Activated naive CD4-positive, alpha-beta T cell treated with Interleukin-2 at 50 U/mL for 16 hours (primary cell): ENCODE measurements at places on chromosomes 6 and 20.
A peak's percentile ranks its signal among the peaks of the same experiment; 100 is the strongest.

- DNase-seq, result no peak
Observed at GRCh38 chr6:56091159-56091869, 156.1 kb downstream of the COL21A1 start.

DNA sequence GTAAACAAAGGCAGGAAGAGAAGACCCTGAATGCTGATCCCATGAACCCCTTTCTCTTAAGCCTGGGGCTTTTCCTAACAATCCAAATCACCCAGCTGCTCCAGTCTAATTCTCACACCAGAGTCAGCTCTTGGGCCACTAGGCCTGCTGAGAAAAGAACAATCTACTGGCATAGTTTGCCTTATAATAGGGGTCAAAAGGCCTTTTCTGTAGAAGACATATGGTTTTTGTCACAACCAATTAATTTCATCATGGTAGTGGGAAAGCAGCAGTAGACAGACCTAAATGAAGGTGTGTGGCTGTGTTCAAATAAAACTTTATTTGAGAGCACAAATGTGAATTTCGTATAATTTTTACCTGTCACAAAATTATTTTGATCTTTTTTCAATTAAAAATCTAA lies 994.7 kb upstream of the EPHA7 start:
- DNase-seq, result no peak

- no peak for DNase-seq
Observed at GRCh38 chr20:41178495-41178894, 41.2 kb downstream of the PLCG1 start.

- no peak for DNase-seq
Observed at GRCh38 chr6:81768150-81768942, 15.9 kb upstream of the TENT5A start.

- no peak for DNase-seq
Observed at GRCh38 chr20:56689852-56690485, 60.9 kb downstream of the TFAP2C start.

- DNase-seq, result no peak
Observed at GRCh38 chr20:47055699-47056369, 161.2 kb downstream of the EYA2 start.

- DNase-seq, result no peak
Observed at GRCh38 chr20:34951252-34951651, 4.4 kb downstream of the GSS start.

DNA sequence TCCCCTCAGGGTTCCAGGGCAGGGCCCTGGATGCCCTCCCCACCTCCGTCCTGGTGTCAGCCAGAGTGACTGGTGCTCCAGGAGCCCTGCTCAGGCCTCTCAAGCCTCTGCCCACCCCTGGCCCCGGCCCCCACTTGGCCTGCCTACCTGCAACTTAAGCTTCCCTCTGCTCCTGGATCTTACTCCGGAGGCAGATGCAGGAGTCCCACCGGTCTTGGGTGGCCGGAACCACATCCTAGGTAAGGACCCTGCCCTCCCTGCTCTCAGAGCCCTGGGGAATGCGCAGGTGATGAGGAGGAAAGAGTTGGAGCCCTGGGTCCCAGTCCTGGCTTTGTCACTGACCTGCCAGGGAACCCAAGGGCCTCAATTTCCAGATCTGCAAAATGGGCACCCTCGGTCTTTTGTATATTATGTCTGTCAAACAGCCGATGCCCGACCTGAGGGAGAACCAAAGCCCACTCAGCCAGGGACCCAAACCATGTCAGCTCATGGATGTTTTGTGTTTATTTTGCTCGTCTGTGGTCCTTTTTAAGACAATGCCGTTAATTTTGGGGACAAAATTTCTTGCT lies 34.5 kb upstream of the BPIFA2 start:
- DNase-seq, result no peak

- no peak for DNase-seq
Observed at GRCh38 chr6:121376411-121376810, 42.1 kb upstream of the TBC1D32 start.

GRCh38 chr6:56102216-56102615 lies 145.2 kb downstream of the COL21A1 start:
- DNase-seq, result no peak

DNA sequence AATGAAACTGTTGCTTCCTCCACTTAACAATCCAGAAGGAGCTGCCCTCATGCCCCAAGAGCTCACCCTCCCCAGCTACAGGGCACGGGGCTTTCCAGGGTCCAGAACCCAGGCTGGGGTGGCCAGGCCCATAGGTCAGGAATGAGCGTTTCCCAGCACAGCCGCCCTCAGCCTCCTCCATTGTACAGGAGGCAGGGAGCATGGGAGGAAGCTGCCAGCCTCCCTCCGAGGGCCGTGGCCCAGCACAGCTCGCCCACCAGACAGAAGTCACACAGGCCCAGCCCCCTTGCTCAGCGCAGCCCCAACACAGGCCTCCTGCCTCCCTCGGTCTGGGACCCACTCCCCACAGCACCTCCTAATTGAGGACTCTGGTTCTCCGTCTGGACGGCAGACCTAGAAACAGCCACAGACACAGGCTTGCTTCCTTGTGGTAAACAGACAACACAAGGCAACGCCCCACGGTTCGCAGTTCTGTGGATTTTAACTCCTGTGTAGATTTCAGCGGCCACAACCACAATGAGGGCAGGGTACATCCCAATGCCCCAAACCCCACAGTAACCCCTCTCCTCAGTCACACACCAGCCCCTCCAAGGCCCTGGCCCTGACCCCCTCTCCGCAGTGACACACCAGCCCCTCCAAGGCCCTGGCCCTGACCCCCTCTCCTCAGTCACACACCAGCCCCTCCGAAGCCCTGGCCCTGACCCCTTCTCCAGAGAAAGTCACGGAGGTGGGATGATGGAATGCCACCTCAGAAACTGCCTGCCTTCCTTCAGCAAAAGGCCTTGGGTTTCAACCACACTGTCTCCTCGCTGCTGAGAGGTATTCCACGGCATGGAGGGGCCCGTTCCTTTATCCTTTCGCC lies 173.5 kb downstream of the DLL1 start:
- no peak for DNase-seq

- DNase-seq, result peak; percentile 79
Observed at GRCh38 chr6:110875548-110876169, 1.1 kb downstream of the AMD1 start.

- no peak for DNase-seq
Observed at GRCh38 chr6:63371104-63371715, 51.4 kb upstream of the LGSN start.

GRCh38 chr6:139904158-139904533 lies 529.7 kb upstream of the CITED2 start:
- DNase-seq, result no peak

DNA sequence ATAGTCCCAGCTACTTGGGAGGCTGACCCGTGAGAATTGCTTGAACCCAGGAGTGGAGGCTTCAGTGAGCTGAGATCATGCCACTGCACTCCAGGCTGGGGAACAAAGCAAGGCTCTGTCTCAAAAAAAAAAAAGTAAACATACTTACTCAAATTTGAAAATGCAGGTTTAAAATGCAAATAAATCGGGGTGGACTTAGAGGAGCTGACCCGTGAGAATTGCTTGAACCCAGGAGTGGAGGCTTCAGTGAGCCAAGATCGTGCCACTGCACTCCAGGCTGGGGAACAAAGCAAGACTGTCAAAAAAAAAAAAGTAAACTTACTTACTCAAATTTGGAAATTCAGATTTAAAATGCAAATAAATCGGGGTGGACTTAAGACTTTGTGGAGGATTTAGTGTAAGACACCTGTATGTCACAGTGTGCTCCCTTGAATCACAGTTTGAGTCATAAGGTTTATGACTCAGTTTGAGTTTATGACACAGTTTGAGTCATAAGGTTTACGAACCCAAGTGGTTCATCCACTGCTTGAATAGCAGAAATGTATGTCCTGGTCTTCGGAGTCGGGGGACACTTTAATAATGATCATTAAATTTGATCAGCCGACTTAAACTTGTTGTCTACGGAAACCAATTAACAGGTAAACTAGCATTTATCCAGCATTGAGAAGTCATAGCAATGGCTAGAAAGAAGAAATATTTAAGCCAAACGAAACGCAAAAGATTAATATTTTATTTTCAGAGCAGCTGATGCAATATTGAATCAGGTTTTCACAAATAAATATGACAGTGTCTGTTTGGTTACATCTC lies 6.8 kb upstream of the MRPS10 start:
- peak; percentile 13 for DNase-seq

- no peak for DNase-seq
Observed at GRCh38 chr20:61185841-61186601, 66.0 kb upstream of the CDH4 start.

DNA sequence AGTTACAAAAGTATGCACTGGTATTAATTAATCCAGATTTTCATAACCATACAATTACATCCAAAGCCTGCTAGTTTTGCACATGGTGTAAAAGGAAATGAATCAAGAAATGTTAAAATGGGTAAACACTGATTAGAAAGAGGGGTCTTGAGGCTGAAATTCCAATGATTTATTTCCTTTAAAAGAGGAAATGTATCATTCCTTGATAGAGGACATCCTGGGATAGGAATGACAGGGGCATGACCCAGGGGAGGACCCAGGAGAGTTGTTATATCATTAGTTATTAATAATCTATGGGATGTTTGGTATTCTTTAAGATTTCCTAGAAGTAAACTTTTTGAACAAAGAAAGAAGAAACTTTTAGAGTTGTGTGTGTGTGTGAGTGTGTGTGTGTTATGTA lies 18.2 kb downstream of the AK9 start:
- no peak for DNase-seq

DNA sequence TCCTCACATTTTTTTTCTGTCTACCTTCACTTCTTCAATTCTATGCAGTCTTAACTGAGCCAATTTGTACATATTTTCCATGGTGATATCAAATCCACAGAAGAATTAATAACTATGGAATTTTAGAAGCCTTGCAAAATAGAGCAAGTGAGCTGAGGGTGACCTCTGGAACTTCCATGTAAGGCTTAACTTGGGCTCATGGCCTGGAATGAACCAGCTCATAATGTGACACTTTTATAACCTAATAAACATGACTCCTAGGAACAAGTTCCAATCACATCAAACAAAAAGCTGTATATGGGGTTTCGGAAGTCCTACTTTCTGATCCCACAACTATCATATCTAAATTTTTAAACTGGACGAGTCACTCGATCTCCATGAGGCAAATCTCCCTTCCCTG lies 232.4 kb downstream of the FOXA2 start:
- DNase-seq, result no peak

DNA sequence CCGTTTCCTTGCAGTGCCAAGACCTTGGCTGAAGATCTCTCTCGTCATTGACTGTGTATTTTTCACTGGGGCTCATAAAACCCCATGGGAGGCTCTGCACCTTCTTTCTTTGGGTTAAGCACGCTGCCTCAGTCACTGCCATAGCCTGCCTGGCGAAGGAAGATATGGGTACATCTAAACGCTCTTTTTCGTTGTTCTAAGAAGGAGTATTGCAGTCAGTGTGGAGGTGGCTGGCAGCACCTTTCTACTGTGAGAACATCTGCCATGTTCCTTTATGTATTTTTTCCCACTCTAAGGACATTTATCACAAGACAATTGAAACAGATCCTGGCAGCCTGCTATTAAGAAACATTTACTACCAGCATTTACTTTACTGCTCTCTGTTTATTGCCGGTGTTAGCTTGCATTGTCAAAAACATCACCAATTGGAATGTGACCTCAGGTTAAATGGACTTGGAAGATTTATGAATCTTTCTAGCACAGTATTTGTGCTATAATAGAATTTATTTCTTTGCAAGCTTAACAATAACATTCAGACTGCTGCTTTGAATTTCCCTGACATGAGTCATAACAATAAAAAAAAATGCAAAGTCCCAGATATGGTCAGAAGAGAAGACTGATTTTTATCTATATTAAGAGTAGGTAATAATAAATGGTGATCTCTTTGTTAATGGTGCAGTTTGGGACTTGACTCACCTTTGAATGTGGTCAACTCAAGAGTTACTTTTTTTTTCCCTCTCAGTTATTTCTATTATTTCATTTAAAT lies 62.2 kb upstream of the CLDN20 start:
- DNase-seq, result no peak

DNA sequence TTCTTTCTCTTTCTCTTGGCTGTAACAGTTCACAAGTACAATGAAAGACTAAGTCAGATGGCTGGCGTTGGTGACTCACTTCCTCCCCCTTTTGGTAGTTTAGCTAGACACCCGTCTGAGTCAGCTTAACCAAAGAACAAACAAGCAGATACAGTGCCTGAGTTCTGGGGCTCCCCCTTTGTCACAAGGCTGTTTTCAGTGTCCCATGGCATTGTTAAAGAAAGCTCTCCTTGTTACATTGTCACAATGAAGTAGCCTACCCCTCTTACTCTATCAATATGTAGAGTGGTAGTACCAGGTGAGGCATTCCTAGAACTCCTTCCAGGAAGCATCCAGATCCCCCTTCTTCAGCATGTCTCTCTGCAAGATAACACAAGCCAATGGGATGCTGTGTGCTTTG lies 38.6 kb downstream of the KIAA0408 start:
- peak; percentile 80 for DNase-seq

- no peak for DNase-seq
Observed at GRCh38 chr20:63238514-63239125, 2.9 kb downstream of the BIRC7 start.

DNA sequence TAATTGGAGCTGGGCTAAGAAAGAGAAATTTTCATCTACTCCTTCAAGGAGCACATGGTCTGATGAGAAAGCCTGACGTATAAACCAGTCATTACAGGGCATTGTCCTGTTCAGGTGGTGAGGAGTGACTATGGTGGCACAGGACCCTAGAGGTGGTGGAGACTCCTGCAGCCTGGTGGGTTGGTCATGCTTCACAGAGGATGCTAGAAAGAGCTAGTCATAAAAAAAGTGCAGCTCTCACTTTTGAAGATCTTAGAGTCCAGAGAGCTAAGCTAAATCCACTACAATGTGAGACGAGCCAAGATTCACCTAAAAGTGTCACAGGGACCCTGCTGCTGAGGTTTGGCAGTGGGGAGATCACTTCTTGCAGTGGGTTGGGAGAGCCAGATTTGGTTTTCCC lies 9.8 kb upstream of the ZNF831 start:
- DNase-seq, result no peak

DNA sequence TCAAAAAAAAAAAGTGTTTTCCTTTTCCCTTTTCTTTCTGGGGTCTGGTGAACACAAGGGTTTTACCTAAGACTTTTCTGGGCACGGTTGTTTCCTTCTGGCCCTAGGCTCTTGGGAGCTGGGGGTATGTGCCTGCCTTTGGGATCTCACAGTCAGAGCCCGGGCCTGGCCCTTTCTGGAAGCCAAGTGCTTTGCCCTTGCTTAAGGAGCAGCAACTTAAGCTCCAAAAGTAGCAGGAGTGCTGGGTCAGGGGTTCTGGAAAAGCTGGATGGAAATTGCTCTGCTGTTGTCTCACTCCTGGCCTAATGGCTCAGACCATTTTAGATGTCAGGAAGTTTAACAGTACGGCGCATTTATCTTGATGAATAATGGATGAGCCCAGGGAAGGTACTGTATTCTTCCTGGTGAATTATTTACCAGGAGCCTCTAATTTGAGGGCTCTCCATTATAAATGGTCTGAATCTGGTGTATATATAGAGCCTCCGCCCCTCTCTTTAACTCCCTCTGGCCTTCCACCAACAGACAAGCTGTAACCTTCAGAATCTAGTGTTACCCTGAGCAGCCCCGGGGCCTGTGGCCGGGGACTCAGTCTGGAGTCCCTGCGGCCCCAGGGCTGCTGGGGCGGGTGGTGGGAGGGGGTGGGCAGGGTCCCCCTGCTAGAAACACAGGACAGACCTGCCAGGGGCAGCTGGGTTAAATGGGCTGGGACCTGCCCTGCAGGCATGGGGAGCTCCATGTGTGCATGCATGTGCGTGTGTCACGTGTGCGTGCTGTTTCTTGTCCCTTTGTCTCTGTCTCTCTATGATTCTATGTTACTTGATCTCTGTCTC lies 37.5 kb downstream of the PTK7 start:
- no peak for DNase-seq

GRCh38 chr6:45698046-45698445 lies 317.6 kb downstream of the CLIC5 start:
- DNase-seq, result no peak
